ENCODE measurements at places on chromosomes 6 and 20.

GRCh38 chr6:386688-387266, 4.8 kb upstream of the IRF4 start:
- no peak for DNase-seq

- no peak for DNase-seq
Measured at GRCh38 chr6:56385981-56386593, 138.7 kb upstream of the COL21A1 start.

GRCh38 chr6:82033631-82034211, 213.8 kb downstream of the IBTK start:
- no peak for DNase-seq

GRCh38 chr6:166620478-166621113, 6.5 kb downstream of the RPS6KA2 start:
- no peak for DNase-seq

DNA sequence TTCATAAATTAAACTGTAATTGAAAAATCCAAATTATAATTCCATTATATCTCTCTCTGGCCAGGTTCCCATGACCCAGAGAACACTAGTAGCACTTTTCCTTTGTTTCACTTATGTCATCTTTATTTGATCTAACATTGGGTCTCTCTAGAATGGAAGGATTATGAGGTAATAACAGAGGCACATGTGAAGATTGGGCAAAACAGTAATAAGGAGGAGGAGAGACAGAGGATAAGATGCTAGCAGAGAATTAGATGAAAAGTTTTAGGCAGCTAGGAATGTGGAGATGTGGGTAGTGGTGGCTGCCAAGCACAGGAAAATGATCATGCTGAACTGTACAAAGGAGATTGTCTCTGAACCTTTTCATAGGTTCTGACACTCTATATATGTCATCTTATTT, 3.3 kb downstream of the TAB2 start:
- no peak for DNase-seq

- DNase-seq = no peak
Measured at GRCh38 chr6:33077908-33078307, 2.1 kb downstream of the HLA-DPB1 start.

DNA sequence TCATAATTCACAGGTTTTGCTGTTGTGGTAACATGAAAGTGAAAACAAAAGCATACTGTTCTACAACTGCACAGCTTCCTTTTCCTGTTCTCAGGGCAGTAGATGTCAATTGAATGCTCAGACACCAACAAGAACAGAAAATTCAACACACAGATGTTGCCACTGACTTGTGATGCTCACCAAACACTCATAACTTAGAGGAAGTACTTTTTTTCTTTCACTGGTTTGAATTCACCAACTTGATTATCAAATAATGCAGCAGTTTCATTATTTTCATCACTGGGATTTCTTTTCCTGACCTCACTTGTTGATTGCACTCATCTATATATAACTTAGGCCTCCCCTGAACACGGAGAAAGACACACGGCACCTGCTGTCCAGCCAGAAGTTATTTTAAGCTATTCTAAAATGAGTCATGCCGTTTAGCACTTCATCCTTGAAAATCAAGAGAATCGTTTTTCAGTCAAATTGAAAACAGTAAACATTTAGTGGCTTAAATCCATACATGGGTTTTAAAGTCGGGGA, 949 bp downstream of the TXLNB start:
- DNase-seq = no peak

DNA sequence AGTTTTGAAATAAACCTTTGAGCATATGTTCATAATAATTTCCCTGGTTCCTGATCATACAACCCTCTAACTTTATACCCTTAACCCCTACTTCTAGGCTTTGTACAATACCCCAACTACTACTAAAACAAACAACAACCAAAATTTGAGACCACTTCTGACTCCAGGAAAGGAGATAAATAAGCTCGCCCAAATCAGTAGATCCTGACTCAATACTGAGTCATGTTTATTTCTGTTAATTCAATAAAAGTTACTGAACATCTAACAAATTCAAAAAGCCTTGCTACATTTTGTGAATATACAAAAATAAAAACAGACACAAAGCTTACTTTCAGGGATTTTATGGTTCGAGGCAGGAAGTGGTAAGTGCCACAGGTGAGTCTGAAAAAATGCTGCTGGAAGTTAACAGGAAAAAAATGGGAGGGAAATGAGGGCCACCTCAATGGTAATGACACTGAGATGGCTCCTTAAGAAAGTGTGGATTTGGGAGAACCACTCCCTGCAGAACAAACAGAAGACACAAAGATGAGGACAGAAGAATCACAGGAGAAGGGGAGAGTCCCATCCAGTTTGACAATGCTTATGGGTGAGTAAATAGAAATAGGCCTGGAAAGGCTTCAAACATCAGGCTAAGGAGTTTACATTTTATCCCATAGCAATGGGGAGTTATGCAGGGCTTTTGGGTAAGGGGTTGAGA, 63.4 kb downstream of the DST start:
- DNase-seq = no peak

GRCh38 chr6:163389354-163389753, 25.2 kb upstream of the QKI start:
- DNase-seq = no peak

DNA sequence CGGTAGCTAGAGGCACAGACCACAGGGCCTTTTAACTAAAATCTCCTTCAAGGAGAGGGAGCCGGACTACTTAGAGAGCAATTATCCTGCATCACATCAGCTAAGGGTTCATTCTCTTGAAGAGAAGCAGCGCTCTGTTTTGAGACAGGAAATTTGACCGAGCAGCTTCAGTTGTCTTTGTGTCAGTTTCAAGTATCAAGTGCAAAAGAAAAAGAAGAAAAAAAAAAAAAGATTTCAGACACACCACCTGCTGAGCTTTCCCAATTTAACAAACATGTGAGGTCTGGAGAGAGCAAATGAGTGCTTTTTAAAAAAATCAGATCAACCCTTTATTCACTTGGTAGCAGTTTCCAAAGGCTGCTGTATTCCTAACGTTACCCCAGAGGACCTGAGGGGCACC, 273.5 kb upstream of the POU3F2 start:
- no peak for DNase-seq

DNA sequence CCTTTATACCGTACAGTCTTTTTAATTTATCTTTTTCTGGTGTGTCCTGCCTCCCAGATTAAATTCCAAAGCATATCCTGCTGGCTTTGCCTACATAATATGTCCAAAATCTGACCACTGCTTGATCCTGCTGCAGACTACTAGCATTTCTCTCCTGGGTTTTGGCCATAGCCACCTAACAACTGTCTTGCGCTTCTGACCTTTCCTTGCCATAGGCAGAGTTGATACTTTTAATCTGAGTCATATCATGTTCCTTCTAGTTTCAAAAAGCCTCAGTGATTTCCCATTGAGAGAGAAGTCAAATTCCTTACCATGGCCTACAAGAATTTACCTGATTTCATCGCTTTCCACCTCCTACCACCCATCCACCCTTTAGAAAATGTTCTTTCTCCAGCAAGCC, 104.8 kb downstream of the BCKDHB start:
- no peak for DNase-seq

- no peak for DNase-seq
Measured at GRCh38 chr6:150366118-150366778, 2.6 kb upstream of the IYD start.

DNA sequence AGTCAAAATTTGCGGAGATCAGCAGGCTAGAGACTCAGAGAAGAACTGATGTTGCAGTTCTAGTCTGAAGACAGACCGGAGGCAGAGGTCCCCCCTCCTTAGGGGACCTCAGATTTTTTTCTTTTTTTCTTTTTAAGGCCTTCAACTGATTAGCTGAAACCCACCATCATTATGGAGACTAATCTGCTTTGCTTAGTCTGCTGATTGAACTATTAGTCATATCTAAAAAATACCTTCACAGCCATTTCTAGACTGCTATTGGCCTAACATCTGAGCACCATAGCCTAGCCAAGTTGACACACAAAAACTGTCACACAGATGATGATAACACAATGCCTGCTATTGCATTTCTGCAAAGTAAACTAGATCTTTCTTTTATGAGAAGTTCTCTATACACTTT, 141.1 kb upstream of the TNFAIP3 start:
- no peak for DNase-seq

DNA sequence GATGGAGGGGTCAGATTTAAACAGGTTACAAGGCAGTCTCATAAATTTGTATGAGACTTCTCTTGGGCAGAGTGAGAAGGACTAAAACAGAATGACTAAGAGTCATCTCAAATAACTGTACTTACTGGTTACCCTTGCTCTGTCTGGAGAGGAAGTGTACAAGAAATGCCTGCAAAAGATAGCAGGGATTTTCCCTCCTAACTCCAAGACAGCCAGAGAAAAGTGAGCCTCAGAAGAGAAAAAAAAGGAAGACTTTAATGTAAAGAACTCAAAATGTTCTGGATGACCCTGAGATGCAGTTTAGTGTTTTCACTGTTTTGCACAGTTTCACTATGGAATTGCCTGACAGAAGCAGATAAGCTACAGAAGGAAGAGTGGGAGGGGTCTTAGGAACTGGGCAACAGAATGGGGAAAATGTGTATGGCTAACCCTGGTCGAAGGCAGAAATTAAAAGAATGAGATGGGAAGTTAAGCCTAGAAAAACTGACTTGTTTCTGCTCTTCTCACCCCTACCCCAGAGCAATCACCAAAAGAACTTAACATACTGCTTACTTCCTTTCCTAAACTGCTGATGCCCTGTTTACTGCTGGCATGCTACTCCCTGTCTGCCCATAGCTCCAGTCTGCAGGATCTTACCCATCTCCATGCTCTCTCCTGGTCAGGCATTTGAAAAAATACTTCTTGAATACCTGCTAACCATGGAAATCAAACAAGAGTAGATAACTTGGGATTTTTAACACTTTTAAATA, 98.1 kb upstream of the MARCKS start:
- DNase-seq = no peak

DNA sequence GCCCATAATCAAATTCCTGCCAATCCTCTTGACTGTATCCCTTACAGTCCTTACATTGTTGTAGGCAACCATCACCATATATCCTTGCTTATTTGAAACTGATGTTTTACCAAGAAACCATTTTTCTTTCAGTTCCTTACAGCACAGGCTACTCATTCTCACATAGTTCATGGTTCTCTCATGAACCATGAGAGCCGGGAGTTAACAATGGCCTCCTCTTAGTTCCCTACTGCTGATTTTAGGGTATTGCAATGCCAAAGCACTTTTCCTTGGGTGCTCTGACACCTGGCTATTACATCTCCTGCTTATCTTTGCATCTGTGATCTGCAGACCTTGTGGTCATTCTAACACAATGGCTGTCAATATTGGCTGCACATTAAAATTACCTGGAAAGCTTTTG, 133.4 kb downstream of the MYB start:
- no peak for DNase-seq

GRCh38 chr20:33310327-33310899, 27.4 kb downstream of the BPIFB1 start:
- DNase-seq = no peak

GRCh38 chr6:21157186-21157929, 436.2 kb upstream of the SOX4 start:
- no peak for DNase-seq

- DNase-seq = no peak
Measured at GRCh38 chr6:168007592-168008338, 10.3 kb downstream of the KIF25 start.

DNA sequence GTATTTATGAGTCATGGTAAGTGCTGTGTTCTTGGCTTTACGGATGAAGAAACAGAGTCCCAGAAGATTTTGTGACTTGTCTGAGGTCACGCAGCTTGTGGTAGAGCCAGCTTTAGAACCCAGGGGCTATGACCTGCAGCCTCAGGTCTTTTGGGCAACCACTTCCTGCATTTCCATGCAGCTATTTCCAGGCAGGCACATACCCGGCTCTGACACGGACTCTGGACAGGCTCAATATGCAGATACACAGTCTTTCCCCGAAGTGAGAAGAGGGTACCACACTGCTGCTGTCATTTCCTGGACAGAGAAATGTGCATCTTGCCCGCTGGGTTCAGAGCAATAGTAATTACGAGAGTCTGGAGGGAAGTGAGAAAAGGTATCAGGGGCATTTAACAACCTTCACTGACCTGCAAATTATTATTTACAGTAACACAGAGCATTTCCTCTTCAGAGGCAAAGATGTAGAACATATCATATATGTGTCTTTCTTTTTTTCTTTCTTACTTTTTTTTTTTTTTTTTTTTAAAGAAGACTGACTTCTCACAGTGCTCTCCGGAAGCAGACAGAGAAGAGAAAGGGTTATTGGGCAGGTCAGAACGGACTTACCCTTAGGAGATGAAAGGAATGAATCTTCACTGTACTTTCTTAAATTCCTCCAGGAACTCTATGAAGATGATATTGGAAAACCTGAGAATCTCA, 185.1 kb downstream of the CLIC5 start:
- DNase-seq = no peak

GRCh38 chr20:35991142-35991771, 22.9 kb downstream of the CNBD2 start:
- DNase-seq = peak; percentile 58

GRCh38 chr6:169978615-169979161, 227.3 kb downstream of the ERMARD start:
- DNase-seq = no peak

- no peak for DNase-seq
Measured at GRCh38 chr6:166707045-166707444, 80.0 kb upstream of the RPS6KA2 start.
